ENCODE measurements at places on chromosomes 13 and 19.

DNA sequence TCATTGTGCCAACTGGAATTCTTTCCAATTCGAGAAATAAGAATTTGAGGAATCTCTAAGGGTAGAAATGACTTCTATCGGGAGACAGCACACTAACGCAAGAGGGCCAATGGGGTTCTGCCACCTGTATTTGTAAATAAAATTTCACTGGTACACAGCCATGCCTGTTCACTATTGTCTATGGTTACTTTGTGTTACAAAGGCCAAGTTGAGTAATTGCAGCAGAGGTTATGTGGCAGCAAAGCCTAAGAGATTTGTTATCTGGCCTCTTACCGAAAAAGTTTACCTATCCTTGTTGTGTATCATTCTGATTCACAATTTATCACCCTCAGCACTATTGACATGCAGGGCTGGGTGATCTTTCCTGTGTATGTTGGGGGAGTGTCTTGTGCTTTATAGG, 278.0 kb downstream of the KLF5 start:
- no peak for DNase-seq

GRCh38 chr13:31014456-31014855, 82.0 kb downstream of the TEX26 start:
- no peak for DNase-seq

DNA sequence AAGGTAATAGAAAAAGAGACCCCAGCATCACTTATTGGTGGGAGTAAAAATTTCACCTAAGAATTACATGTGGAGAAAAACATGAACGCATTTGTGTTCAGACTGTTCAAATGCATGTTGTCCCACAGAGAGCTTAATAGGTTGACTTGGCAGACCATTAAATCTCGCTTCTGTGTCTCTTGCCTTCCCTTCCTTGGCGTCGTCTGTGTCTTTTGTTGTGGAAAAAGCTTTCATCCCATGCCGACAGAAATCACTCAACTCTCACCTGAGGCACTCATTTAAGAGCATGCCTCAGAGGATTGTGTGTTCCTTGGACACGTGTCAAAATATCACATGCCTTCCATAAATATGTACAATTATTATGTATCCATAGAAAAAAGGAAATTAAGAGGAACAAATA, 24.4 kb upstream of the CACNA1A start:
- DNase-seq, result no peak

- DNase-seq, result no peak
Measured at GRCh38 chr13:98985591-98985990, 7.7 kb upstream of the DOCK9 start.

DNA sequence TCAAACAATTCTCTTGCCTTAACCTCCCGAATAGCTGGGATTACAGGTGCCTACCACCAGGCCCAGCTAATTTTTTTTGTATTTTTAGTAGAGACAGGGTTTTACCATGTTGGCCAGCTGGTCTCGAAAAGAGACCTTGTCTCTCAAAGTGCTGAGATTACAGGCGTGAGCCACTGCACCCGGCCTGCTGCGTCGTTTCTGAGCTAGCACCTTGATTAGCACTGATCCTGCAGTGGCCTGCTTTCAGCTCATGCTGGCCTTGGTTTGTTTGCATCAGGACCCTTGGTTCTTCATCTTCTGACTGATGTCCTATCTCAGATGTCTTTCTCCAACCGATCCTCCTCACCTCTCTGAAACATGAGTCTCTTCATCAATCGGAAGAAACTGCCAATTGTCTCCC, 4.9 kb upstream of the TFDP1 start:
- DNase-seq, result no peak

DNA sequence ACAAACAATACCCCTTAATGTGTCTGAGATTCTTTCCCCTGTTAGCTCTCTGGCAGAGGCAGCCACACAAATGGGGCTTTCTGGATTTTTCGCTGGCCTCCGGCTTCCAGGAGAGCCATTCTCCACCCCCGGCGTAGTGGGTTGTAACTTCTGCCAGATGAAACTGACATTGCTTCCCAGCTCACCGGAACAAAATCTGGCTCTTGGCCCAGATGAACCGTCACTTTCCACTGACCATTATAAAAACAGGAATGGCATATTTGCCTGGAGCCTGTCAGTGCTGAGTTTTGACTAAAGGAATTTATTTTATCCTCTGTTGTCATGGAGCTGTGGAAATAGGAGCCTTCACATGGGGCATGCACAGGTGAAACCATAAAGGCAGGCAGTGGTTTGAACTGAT, 120.6 kb upstream of the GPR12 start:
- no peak for DNase-seq

DNA sequence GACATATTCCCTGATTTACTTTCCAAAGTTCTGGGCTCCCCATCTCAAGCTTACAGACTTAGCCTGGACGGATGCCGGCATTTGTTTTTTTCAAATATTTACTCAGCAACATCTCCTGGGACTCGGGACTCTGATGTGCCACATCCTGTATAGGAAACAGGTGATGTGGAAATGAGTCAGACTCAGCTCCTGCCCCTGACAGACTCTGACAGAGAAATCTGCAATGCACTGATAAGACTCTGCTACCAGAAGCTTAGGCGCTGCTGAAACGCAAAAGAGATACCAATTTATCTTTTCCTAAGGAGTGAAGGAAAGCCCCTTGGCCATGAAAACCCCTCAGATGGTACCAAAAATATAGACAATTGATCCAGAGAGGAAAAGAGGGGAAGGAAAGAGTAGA, 16.2 kb downstream of the LAIR2 start:
- DNase-seq, result no peak

DNA sequence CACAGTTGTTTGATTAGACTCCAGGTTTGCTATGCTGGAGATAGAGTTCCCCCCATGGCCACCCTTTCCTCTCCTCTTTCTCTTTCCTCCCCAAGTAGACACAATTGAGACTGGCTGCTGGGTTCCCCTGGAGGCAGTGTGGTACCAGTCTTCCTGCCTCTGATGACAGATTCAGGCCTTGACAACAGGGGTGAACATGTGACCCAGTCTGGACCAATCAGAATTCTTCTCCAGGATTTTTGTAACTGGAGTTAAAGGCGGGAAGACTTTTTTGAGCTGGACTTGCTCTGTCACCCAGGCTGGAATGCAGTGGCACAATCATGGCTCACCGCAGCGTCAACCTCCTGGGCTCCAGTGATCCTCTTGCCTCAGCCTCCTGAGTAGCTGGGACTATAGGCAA, 48.7 kb downstream of the CCNE1 start:
- DNase-seq, result no peak

- DNase-seq, result no peak
Measured at GRCh38 chr13:21964686-21965085, 293.8 kb downstream of the FGF9 start.

DNA sequence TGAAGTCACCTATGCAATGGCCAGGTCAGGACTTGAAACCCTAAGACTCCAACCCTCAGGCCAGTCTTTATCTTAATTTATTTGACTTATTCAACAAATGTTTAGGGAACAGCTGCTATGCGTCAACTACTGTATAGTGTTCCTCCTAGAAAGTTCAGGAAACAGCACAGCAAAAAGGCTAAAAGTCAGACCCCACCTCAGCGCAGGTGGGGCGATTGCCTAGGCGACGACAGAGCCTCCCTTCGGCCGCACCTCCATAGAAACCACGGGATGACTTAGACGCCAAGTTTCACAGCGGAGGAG, 502 bp downstream of the VRK3 start:
- DNase-seq, result no peak

- no peak for DNase-seq
Measured at GRCh38 chr19:15201374-15202023, 704 bp upstream of the NOTCH3 start.

- no peak for DNase-seq
Measured at GRCh38 chr13:66335626-66336025, 894.5 kb downstream of the PCDH9 start.

DNA sequence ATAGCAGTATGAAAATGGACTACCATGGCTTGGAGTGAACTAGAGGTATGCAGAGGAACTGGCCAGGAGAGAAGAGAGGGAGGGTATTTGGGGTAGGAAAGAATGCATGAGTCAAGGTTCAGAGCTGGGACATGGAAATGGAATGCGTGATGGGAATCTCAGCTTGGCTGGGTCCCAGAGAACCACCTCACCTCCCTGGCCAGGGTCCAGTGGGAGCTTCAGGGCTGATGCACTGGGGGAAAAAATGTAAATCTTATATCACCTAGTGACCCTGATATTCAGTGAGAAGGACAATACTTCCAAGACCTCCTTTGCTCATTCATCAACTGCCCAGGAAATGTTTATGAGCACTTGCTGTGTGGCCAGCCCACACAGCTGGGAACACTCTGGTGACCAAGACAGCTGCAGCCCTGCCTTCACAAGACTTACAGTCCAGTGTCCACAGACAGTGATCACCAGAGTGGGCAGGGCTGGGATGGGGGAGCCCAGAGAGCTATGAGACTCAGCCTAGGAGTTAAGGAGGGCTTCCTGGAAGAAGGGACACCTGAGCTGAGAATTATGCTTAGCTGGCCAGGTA, 12.8 kb downstream of the IGSF23 start:
- no peak for DNase-seq

DNA sequence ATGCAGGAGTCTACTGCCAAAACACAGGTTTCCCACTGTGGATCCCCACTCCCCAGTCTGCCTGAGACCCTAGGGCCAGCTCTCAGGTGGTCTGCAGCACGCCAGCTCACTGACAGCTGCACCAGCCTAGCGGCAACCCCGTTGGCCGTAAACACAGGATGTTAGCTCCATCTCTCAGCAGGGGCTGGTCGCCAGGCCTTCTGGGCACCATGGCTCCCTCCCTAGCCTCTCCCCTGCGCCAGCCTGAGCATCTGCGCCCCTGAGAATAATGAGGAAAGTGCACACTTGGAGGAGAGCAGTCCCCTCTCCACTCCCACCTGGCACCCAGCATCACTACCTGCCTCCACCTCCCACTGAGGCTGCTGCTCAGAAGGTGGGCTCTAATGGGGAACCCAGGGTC, 20.8 kb upstream of the EPHX3 start:
- no peak for DNase-seq

GRCh38 chr19:19485998-19486290, 29.4 kb downstream of the TSSK6 start:
- no peak for DNase-seq

DNA sequence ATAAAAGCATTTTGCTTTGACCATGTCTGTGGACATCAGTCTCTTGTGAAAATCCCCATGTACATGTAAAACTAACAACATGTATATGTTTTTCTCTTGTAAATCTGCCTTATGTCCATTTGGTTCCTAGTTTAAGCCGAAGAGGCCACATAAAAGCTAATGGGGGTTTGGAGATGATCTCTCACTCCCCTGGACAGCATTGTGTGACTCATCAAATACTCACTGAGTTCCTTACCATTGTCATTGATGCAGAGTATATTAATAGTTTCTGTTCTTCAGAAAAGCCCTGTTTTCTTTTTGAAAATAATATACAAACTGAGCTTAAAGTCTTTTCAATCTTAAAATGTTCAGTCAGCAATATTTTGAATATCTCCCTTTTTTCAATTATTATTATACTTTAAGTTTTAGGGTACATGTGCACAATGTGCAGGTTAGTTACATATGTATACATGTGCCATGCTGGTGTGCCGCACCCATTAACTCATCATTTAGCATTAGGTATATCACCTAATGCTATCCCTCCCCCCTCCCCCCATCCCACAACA, 536.7 kb upstream of the HTR2A start:
- DNase-seq, result no peak

DNA sequence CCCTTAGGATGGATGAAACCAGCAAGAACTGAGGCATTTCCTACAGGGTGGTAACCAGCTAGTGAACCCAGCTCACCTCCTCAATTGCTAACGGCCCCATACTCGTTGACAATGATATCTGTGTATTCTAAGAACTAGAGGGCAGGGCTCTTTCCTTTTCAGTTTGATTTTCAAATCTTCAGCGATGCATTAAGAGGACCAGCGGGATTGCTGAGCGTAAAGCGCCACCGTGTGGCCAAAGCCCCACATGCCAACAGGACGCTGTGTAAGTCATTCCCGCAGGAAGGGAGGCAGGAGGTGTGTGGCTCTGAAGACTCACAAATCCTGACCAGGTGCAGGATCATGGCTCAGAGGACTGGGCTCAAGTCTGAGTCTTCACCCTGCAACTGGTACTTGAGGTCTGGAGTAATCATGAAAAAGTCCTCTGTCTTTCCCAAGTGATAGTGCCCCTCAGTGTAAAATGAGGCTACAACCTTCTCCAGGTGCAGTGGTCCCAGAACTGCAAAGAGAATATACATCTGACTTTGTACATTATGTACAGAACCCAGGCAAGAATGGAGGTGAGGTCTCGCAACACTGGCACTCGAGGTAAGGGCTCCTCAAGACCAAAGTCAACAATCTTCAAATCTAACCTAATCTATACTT, 40.9 kb downstream of the C13orf42 start:
- DNase-seq, result peak; percentile 66

- DNase-seq, result no peak
Measured at GRCh38 chr13:23500849-23501248, 67.3 kb upstream of the SACS start.

GRCh38 chr13:99969919-99970650, 1.5 kb downstream of the ZIC5 start:
- no peak for DNase-seq

- DNase-seq, result no peak
Measured at GRCh38 chr13:46490129-46490528, 62.8 kb upstream of the LRCH1 start.

DNA sequence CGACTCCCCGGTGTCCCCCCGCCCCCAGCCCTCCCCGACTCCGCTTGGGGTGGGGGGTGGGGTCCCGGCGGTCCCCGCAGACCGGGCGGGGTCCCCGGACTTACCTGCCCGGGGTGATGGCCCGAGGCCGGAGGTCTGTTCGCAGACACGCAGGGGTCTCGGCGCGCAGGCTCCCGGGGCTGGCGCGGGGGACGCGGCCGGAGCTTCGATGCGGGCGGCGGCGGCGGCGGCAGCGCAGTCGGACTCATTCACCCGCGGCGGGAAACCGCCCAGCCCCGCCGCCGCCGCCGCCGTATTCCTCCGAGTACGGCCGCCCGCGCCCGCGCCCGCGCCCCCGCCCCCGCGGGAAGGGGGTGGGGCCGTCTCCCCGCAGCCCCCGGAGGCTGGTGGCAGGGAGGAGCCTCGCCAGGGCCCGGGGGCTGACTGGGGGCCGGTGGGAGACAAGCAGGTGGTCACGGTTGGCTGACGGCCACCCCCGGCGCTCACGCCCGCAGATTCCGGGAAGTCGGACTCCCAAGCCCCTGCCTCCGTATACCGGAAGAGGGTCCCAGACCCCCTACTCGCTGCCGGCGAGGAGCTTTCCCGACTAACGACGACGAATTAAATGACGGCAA, at the start of gene C2CD4C:
TSS of gene C2CD4C (minus strand) at position 246 of the 614 bp plus-strand sequence. CDS start 786 bp downstream, outside the sequence.
- no peak for DNase-seq

GRCh38 chr19:45463241-45463640, 4.6 kb upstream of the FOSB start:
- DNase-seq, result no peak

- DNase-seq, result no peak
Measured at GRCh38 chr13:29476046-29476445, 119.4 kb downstream of the SLC7A1 start.

- DNase-seq, result no peak
Measured at GRCh38 chr13:30037306-30037705, 186.9 kb upstream of the UBL3 start.

Measured in activated gamma-delta T cell treated with anti-CD3 and anti-CD28 coated beads, Interleukin-2, amount 50 U/mL, for 16 hours (primary cell).